ENCODE measurements at places on chromosomes 16 and 17.

GRCh38 chr16:15484662-15485061, 50.3 kb downstream of the BMERB1 start:
- no peak for DNase-seq

DNA sequence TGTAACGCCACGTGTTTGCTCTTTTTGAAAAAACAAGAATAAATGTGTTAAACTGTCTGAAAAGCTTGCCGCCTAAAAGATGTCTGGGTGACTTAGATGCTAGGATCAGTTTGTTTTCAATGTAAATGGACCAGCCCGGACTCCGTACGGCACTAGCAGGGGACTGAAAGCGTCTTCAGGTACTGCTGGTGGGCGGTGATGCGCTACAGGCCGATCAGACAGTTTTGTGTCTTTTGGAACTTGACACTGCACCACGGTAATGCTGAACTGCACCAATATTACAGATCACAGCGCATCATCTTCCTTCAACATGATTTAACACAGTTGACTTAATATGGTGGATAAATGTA, 727 bp upstream of the MBTPS1 start:
- DNase-seq: no peak

DNA sequence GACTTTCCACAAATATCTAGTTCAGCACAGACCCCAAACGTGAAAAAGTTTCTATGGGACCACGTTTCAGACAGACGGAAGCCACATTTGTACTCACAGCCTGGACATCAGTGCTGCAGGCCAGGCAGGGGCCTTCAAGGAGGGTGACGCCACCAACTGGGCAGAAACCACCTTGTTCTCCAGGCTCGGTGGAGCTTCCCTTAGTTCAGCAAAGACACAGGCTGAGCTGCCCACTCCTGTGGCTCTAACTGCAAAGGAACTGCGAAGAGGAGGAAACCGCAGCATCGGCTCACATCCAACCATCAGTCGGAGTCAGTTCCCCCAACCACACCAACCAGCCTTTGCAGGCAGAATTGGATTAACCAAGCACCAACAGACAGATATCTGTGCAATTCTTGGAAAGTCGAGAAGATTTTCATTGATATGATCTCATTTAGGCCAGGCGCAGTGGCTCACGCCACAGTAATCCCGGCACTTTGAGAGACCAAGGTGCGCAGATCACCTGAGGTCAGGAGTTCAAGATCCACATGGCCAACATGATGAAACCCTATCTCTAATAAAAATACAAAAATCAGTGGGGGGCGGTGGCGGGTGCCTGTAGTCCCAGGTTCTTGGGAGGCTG, 73.3 kb upstream of the CNEP1R1 start:
- no peak for DNase-seq

DNA sequence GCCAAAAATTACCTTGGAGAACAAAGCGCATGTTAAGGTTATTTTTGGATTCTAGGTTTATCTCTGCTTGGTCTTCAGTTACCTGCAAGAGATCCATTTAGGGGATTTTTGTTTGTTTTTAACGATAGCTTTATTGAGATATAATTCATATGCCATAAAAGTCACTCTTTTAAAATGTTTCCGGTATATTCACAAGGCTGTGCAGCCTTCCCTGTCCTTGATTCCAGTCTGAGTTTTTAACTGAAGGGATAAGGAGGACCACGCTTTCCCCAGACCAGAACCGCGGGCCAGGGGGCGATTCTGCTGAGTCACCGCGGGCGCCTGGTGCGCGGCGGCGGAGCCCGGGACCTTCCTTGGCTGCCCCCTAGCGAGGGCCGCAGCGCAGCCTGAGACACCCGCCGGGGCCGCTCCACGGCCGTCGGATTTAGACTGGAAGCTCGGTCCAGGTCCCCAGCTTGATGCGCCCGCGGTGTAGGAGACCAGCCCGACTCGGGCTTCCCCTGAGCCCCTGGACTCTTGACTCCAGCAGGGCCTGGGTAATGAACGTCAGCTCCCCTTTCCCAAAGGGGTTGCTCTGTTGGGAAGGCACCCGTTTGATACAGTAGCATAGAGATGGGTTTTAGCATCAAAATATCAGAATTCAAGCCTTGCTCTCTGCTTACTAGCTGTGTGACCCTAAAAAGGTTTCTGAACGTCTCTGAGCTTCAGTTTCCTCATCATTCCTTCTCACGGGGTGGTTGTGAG, 50.0 kb upstream of the STH start:
- DNase-seq: no peak

DNA sequence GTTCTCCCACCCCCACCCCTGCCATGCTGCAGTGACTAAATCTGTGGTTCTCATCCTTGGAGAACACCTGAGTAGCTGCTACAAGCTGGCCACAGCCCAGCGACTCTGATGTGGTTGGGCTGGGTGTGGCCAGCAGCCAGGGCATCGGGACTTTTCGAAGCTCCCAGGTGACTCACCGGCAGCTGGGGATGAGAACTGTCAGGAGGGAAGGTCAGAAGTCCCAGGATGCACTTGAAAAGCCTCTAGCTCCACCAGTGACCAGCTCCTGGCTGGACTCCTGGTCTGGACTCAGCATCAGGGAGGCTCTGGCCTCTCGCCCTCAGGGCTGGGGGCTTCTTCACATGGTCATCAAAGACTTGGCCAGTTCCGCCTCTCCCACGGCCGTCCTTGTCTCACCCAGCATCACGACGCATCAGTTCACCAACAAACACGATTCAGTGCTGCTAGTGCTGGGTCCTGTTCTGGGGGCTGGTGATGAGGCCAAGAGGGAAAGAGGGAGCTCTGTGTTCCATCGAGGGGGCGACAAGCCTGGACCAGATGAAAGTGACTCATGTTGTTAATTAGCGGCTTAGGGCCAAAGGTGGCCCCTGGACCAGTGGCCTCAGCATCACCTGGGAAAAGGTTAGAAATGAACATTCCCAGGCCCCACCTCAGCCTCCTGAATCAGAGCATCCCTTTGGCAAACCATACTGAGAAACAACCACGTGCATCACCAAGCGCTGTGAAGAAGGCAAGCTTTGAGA, 3.9 kb upstream of the C17orf99 start:
- DNase-seq: no peak

GRCh38 chr16:85894266-85894665, 4.7 kb upstream of the IRF8 start:
- no peak for DNase-seq

DNA sequence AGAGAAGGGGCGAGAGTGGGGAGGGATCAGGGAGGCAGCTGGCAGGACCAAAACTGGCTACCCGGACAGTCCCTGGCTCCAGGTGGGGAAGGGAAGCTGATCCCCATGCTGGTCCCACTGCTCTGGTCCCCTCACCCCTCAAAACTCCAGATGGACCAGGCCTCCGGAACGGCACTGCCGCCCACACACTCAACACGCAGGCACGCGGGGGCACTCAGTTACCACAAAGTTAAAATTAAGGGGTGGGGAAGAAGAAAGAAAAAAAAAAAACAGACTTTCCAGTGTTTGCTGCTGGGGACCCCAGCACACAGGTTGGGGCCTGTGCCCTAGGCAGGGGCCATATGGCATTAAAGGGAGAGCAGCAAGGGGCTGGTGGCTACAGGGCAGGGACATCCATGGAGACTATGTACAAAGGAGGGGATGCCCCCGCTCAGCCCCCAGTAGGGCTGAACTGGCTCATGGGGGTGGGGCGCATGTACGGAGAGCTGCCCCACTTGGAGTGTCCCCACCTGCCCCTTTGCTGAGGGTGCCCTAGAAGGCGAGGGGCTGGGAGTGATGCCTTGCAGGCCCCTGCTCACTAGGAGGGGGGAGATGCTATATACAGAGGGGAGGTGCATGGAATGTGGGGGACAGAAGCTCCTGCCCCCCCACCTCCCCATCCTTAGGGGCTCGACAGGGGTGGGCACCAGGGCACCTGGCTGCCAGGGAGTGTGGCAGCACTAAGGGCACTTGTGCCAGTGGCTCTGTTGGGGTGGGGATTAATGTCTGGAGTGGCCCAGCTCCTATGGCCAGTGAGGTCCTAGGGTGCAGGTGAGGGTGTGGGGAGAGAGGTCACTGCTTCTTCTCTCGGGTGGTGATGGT, 5.6 kb downstream of the TP53I13 start:
- no peak for DNase-seq

- no peak for DNase-seq
These were observed 88.5 kb downstream of the SMG6 start for GRCh38 chr17:2214929-2215615.

- no peak for DNase-seq
These were observed 48.4 kb upstream of the KDM8 start for GRCh38 chr16:27154705-27155521.

DNA sequence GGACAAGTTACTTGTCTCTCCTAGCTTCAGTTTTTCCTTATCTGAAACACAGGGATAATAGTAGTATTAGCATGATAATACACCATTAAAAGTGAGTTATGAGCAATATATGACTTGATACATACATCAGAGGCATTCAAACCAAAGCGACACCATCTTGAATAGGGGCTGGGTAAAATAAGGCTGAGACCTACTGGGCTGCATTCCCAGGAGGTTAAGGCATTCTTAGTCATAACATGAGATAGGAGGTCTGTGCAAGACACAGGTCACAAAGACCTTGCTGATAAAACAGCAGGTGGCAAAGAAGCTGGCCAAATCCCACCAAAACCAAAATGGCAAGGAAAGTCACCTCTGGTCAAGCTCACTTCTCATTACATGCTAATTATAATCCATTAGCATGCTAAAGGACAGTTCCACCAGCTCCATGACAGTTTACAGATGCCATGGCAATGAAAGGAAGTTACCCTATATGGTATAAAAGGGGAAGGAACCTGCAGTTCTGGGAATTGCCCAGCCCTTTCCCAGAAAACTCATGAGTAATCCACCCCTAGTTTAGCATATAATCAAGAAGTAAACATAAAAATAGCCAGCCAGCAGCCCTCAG, 37.2 kb upstream of the HS3ST3A1 start:
- DNase-seq: no peak

DNA sequence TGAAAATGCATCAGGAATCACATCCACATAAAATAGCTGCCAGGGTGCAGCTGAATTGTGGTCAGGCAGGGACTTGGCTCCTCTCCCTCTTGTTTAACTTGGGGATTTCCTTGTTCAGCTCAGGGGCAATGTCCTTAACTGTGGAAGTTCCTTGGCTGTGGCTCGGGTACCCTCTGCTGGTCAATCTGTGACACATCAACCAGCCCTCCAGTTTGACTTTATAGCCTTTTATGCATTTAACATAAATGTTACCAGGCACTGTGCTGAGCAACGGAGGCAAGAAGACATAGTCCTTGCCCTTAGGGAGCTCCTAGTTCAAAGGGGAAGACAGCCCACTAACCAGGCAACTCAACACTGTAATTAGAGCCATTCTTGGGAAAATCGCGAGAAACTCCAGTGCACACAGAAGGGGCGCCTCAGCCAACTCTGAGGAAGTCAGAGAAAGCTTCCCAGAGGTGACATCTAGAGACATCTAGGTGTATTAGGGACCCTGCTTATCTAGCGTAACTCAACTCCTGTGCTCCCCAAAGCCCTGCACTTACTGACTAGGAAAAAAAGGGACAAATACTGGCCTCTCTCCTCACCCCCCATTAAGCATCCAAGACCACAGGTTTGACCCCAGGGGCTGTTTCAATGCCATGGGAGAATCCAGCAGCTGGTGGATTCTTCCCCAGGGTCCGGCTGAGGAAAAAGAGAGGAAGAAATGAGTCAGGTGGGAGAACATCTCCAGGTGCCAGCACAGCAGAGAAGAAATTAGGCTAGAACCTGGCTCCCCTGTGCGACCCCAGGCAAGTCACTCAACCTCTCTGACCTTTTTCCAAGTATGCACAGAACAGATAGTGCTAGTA, 17.3 kb upstream of the EEF2K start:
- DNase-seq: no peak

DNA sequence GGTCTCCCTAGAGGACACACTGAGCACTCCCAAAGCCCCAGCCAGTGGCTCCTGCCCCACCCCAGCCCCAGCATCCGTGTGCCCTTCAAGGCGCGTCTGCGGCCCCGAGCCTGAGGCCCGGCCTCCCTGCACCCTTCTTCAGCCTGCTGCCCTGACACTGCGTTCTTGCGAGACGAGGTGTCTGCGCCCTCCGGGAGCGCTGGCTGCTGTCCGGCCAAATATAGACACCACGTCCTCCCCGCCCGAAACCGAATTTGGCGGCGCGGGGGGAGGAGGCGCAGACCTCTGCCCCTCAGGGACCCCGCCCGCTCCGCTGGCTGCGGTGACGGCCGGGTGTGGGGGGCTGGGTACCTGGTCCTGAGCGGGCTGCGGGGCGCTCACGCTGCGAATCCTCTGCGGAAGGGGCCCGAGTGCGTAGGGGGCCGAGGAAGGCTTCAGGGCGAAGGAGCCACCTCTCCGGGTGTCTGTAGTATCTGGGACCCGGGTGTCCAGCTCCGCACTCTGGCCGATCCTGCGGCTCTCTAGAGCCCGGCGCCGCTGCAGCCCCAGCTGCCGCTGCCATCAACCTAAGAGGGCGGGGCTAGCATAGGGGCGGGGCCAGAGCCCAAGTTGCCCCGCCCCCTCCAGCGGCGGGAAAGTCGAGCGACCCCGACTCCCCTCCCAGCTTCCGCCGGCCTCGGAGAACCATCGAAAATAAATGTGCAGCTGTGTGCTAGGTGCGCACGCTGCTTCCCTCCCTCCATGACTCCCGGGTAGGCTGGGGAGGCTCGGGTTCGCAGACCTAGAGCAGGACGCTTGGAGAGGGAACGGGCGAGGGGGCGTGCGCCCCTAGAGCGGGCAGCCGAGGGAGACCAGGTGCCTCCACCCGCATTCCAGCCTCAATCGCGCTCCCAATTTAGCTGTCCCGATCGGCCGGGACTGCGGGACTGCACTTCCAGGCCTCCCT, at the start of gene CORO6:
Gene CORO6 (minus strand): TSS at position 576 of the 946 bp plus-strand sequence. CDS start 1,491 bp downstream, outside the sequence.
- DNase-seq: no peak

GRCh38 chr16:2465653-2466415, 5.3 kb upstream of the NTN3 start:
- no peak for DNase-seq

- no peak for DNase-seq
These were observed 60.2 kb downstream of the CMC2 start for GRCh38 chr16:80946481-80946880.

- DNase-seq: no peak
These were observed 107.6 kb downstream of the SPECC1 start for GRCh38 chr17:20116683-20117309.

GRCh38 chr16:69890114-69890891, 60.8 kb upstream of the CLEC18A start:
- peak; percentile 61 for DNase-seq

GRCh38 chr16:3460121-3460520, 16.6 kb downstream of the NAA60 start:
- no peak for DNase-seq

- DNase-seq: no peak
These were observed 41.6 kb upstream of the TNRC6C start for GRCh38 chr17:77916703-77917481.

DNA sequence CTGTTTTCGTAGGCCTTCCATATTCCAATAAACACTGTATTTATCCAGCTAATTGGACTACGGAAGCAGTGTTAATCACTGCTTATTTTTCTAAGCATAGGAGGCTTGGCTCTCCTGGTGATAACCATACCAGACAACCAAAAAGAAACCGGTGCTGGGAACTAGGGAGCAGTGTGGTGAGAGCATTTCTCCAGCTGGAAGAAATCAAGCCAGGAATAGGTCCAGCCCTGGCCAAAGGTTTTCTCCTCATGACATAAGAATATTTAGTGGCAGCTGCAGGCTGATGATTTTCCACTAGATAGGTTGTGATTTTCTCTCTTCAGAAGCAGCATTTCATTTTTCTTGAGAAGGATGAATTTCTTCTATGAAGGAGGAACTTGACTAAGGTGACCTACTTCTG, 141.5 kb downstream of the TRIM37 start:
- no peak for DNase-seq
